ENCODE measurements at places on chromosomes 2 and 18. TPM values are rescaled to one million over a fixed set of nuclear protein-coding genes. Genes with fewer than 3 reads are reported as not detected.

DNA sequence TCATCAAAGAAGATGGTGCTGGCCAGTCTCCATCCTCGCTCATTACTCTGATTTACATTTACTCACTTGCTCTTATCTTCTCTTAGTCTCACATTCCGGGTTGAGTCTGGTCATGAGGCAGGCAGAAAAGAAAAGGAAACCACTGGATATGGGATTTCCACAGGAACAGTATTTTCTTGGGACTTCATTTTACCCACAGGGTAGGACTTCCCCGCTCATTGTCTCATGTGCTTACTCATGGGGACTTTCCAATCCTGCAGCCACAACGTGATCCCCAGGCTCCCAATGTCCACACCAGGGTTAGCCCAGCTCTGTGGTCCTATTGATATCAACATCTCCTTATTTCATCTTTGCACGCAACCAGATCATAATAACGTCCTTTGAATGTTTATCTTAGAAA is 373.8 kb downstream of the TMEM182 start:
- DNase-seq, result no peak

DNA sequence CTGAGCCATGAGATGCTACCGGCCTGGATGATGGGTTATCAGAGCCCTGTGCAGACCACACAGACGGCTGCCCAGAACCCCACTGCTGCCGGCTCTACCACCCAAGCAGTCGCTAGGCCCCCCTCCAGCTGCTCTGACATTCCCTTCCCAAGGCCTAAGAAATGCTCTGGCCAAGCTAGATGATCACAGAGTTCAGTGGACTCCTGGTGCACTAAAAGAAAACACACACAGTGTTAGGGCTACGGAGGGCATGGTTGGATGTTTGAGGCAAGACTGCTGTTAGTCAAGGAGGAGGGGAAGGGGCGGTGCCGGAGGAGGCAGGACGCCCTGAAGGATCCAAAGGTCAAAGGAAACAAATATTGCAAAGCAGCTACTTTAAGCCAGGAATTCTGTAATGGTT is 174.5 kb downstream of the MYCN start:
- no peak for DNase-seq

DNA sequence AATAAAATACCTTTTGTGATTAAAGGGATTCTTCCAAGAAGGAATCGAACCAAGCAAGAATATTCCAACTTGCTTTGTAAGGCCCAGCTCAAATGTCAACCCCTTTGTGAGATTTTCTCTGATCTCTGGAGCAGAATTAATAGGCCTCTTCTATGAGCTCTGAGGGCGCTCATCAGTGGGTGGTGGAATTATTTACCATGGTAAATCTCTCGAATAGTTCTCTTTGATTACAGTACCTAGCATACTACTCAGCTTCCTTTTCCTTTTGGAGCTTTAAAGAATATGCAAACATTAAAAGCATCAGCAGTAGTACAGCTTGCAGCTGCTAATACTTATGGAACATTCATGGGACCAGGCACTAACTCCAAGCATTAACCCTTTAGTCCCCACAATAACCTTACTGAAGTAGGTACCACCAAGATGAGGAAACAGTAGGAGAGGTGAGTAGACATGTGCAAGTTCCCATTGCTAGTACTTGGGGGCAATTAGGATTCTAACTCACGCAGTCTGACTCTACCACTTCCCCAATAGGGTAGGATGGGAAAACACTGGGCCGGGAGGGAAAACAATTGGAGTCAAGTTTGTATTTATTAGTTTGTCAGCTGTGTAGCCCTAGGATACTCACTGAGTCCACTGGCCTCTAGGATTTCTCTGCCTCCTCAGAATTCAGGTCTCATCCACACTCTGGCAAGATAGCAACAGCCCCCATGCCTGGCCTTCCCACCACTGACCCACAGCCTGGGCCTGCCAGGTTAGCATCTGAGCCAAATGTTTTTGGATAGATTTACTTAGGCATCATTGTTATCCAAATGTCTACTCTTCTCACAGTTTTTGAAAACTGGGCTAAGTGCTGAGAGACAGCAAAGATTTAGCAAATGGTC is 21.7 kb downstream of the ADD2 start:
- no peak for DNase-seq

- DNase-seq, result no peak
Measured at GRCh38 chr18:67428805-67429204, 87.7 kb downstream of the DSEL start.

The ERBB4 gene
- 11.5 TPM for total RNA-seq

All from Right ventricle myocardium superior (tissue), 1 donor.